Activated T-cell treated with anti-CD3 and anti-CD28 coated beads for 1 hour (primary cell): ENCODE measurements at places on chromosomes 16 and 17.
A peak's percentile ranks its signal among the peaks of the same experiment; 100 is the strongest.

DNA sequence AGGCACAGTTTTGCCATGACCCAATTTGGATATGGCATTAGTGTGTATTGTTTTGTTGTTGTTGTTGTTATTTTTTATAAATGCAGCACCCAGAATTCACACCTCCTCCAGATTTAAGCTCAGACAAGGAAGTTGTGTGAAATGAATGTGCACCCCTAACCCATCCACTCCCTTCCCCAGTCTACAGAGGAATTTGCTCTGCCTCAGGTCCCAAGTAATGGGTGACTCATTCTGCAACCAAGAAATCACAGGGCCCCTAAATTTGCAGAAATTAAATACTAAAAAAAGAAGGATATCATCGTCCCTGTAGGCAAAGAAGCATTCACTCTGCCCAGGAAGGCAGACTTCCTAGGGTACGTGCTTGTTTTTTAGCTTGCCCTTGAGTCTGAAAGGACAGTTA is 62.3 kb downstream of the CLEC16A start:
- no peak for DNase-seq

DNA sequence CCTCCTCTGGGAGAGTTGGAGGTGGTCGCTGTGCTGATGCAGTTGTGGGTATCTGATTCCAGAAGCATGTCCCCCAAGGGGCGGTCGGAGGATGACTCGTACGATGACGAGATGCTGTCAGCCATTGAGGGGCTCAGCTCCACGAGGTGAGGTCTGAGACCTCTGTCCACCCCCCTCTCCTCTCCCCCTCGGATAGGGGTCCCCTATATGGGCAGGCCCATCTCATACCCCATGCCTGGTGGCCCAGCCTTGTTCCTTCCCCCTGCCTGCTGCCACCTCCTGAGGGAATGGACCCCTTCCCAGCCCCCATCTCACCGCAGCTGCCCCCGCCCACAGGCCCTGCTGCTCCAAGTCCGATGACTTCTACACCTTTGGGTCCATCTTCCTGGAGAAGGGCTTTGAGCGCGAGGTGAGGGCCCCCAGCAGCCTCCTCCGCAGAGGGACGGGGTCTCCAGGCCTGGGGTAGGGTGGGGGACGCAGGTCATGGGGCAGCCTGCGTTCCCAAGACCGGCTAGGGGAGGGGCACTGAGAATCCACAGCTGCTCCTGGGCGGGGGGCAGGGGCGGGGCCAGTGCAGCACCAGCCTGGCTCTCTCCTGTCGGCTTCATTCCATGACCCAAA is 39.2 kb downstream of the ADCY7 start:
- DNase-seq: no peak

GRCh38 chr17:76368545-76368944 is 14.8 kb upstream of the PRPSAP1 start:
- no peak for DNase-seq

GRCh38 chr17:49676276-49676868 is 1.5 kb downstream of the SPOP start:
- peak; percentile 7 for DNase-seq

- DNase-seq: no peak
Measured at GRCh38 chr16:78906135-78906534, 694.4 kb downstream of the MAF start.

- DNase-seq: no peak
Measured at GRCh38 chr16:26012376-26012775, 320.6 kb downstream of the HS3ST4 start.

GRCh38 chr17:13572581-13572980 is 29.1 kb downstream of the HS3ST3A1 start:
- DNase-seq: no peak

GRCh38 chr16:59164461-59164860 is 430.3 kb upstream of the GOT2 start:
- DNase-seq: no peak

- DNase-seq: no peak
Measured at GRCh38 chr16:66152823-66153393, 213.6 kb upstream of the CDH5 start.

GRCh38 chr17:82587234-82588086 is 60.8 kb downstream of the WDR45B start:
- DNase-seq: no peak

DNA sequence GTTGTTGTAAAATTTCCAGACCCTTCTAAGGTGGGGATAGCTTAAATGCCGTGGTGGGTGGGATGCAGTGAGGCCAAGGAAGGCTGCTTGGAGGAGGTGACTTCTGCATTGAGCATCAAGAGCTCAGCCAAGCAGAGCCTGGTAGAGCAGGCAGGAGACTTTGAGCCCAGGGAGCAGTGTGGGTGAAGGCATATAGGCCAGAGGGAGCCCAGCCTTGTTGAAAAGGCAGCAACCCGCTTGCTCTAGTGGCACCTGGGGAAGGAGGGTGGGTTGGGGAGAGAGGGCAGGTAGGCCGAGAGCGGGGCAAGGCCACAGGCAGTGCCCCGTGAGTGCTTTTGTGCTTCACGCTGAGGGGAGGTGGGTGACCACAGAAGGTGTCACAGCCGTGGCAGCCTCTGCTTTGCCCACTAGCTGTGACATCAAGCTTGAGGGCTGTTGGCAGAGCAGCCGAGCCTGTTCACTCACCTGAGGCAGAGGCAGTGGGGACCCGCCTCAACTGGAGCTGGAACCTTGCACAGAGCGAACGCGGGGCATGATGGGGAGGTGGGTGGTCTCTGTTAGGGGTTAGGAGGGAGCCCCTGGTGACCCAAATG is 56.1 kb downstream of the IRF8 start:
- no peak for DNase-seq

DNA sequence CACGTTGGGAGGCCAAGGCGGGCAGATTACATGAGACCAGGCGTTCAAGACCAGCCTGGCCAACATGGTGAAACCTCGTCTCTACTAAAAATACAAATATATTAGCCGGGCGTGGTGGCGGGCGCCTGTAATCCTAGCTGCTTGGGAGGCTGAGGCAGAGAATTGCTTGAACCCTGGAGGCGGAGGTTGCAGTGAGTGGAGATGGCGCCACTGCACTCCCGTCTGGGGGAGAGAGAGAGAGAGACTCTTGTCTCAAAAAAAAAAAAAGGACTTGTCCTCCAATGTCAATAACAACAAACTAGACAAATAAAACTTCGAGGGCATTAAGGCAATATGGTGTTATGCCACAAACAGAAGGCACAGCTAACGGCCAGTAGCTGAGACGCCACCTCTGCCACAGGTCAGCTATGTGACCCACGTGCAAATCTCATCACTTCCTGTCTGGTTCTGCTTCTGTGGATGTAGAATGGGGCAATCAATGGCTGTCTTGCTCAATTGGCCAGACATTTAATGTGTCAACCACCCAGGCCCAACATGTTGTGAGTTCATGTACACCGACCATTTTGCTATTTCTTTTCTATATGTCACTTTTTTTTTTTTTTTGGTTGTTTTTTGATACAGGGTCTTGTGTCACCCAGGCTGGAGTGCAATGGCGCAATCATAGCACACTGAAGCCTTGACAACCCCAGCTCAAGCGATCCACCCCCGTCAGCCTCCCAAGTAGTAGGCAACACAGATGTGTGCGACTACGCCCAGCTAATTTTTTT is 834 bp upstream of the TXNDC11 start:
- no peak for DNase-seq

DNA sequence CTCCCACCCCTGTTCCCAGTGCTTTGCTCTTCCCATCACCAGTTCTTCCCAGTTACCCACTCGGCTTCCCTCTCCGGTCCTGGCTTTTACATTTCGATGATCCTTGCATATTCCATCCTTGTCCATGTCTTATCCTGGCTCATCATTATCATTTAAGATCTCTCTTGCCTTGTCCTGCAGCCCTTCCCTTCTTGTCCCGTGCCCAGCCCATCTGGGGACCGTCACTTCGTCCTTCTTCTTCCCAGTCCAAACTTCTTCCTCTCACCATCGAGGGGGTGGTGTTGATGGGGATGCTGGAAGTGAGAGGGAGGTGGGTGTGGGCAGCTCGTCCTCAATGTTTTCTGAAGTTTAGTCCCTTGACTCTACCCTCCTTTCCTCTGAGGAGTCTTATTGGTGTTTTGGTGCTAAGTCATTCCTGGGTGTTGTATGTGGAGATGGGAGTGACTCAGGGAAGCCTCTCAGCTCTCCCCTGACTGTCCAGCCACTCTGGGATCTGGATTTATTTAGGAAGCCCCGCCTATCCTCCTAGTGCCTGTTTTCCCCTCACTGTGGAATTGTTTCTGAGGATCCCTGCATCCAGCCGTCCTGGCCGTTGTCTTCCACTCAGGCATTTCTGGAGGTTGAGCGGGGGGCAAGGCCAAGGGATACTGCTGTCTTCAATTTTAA is 975 bp downstream of the SNX29 start:
- no peak for DNase-seq

DNA sequence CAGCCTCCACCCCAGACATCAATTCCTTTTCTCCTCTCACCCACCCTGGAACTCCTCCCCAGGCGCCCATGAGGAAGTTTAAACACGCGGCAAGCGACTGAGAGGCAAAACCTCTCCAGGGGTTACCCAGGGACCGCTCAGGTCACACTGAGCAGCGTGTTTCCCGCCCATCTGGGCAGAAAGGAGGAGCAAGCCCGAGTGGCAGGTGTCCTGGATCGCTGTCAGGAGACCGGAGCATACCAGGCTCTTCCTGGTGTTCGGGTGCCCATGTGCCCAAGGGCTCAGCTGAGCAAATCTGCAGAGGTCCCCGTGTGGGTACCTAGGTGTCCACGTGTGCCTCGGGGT is 491 bp downstream of the SLC25A19 start:
- DNase-seq: no peak

DNA sequence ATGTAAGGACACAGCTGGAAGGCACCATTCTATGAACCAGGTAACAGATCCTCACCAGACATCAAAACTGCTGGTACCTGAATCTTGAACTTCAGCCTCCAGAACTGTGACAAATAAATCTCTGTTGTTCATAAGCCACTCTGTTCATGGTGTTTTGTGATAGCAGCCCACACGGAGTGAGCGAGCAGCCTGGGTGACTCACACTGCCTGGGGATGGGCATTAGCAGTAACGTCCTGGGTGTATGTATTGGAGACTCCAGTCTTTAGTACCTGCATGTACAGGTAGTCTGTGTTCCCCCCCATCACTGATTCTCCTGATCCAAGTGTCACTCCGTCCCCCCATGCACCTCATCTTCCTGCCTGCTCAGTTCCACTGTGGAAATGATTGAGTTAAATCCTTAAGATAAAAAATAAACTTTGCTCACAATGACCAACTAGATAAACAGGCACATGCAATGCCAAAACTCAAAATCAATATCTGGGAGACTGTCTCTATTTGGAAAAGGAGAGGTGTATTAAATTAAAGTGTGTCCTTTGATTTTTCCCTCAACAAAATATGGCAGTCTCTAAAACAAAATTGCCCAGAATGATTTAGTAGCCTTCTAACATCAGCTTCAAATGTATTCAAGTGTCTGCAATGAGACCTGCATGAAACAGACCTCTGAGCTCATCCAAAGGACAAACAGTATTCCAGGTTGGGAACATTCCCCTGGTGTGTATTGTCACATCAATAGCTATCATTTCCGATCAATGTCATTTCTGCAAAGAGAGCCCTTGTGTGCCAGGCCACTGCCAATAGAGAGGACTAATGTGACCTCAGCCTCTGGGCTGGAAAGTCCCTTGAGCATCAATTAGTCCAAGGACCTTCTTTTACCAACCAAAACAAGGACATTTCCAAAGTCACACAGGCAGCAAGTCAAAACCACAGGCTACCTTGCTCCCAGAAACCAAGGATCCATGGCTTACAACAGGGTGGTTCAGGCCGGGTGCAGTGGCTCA is 12.2 kb upstream of the VAT1L start:
- no peak for DNase-seq

- DNase-seq: no peak
Measured at GRCh38 chr16:15034266-15035162, 21.4 kb downstream of the NTAN1 start.

DNA sequence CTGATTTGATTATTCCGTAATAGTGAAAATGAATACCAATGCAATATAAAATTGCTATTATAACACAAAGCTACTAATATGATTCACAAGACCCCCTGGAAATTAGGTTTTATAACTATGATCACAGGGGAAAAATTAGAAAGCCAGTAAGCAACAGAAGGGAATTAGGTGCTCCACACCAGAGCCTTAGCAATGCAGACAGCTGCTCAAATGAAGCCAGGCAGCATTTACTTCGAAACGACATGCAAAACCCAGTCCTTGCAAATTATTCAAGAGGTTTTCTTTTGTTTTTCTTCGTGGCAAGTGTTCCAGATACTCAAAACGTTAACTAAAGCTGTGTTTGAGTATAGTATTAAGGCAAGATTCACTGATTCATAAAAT is 47.9 kb downstream of the TOX3 start:
- no peak for DNase-seq

DNA sequence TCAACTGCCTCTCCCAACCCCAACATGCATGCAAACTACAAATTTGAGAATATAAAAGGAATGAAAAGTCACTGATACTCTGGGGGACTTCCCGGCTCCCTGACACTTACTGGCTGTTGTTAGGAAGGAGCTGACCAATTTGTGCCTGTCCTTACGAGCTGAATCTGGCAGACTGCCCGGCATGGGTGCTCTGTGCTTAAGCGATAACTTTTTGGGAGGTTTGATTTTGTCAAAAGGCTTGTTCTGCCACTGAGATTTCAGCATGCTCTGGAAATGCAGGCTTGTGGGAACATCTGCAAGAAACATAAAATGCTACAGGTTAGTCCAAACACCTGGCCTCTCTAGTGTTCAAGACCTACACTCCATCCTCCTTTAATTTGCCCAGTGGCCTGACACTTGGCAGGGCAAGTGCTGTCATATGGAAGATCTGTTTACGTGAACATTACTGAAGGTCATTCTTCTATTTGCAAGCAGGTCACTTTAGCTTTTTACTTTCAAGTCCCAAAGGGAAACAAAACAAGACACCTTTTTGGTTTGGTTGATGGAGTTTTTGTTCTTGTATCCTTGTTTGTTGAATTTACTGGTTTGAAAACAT is 40.6 kb downstream of the STH start:
- DNase-seq: no peak

- DNase-seq: no peak
Measured at GRCh38 chr16:79217375-79218011, 383.0 kb downstream of the MAF start.

- DNase-seq: no peak
Measured at GRCh38 chr17:64240741-64241347, 22.2 kb downstream of the TEX2 start.

GRCh38 chr16:57013902-57014301 is 24.5 kb downstream of the NLRC5 start:
- DNase-seq: no peak

DNA sequence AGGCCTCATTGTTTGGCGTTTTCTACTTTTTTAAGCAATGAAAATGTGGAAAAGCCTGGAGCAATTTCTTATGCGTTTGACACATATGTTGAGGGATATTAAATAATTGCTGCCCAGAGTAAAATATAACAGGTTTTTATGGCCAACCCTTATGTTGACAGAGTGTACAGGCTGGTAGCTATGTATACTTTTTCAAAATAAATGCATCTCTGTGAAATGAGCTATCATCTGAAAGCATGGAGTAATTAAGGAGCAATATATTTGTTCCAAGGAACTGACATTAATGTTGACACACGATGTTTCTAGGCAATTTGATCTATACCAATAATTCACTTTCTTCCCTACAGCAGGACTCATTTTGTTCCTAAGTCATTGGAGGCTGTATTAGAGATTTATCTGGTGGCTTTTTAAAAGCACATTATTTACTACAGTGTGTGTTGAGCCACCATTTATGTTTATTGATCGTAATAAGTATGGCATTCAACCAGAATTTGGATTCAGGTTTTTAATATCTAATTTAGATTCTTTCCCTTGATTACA is 11.9 kb upstream of the KRT20 start:
- DNase-seq: no peak
